ENCODE measurements at places on chromosomes 12 and 14.

- no peak for DNase-seq
These were observed 2.6 kb downstream of the GDF11 start for GRCh38 chr12:55745361-55746173.

- no peak for DNase-seq
These were observed 72.1 kb upstream of the SRSF5 start for GRCh38 chr14:69694730-69695281.

DNA sequence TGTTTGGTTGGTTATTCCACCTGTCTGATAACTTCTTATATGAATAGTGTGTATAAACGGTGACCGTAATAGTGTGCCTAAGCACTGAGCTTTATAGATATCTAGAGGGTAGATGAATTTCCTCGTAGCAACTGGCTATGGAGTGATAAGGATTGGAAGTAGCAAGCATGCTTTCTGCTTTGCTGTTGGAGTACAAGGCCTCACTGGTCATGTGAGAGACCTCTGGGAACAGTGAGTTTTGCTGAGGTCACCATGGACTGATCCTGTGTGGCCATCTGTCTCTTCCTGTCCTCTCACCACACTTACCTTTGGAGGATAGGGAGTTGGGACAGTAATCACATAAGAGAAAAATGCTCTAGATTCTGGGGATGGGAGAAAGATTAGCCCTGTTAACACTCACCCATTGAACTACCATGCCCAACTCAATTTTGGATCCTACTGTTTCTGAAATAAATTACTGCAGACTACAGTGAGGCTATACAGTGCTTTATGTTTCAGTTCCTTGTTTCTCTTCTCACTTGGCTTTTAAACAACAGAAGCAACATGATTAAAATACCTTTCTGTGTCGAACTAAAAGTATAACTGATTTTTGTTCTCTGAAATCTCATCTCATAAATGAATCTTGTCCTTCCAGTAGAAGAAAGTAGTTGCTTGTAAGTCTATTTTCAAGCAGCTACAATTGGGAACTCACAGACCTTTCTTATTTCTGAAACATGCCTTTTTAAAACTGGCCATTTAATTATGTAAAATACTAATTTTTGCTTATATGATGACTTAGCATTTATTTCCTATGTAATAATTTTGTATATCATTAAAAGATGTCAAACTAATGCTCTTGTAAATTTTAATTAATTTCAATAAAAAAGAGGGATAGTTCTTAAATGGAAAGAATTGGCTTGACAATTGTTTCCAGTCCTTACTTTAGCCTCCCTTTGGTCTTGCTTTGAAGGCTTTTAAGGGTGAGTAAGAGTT lies 8.3 kb downstream of the TMX1 start:
- DNase-seq = no peak

DNA sequence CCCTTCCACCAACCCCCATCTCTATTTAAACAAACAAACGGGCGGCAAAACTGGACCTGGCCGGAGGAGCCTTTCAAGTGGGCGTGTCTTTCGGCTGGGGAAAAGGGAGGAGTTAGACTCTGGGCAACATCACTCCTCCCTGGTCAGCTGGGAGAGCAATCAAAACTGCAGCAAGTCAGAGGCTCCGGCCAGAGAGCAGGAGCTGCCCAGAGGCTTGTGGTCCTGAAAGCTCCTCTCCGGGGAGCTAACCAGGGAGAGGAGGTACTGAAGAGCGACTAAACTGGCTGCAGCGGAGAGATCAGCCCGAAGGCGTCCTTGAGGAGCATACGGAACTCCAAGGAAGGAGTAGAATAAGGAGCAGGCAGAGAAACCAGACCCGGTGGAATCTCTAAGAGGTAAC lies at the start of gene NEUROD4:
Gene NEUROD4 (plus strand): TSS at position 191 of the 400 bp plus-strand sequence. CDS start 6,466 bp downstream, outside the sequence.
- peak; percentile 41 for DNase-seq

DNA sequence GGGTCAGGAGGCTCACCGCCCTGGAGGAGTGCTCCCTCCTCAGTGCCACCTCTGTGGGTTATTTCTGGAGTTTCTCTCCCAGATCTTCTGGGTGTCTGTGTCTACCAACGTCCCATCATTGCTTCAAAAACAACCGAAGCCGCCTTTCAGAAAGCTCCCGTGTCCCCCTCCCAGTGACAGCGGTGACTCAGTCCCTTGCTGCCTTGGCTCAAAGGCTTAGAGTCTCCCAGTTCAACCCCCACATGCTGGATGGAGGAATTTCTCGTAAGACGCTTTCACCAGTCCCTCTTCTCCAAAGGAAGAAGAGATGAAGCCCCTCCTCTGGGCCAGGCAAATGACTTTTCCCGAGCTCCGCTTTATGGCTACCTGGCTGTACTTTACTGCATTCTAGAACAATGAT lies 146.6 kb downstream of the RBM19 start:
- DNase-seq = no peak

- DNase-seq = no peak
These were observed 32.7 kb downstream of the CFAP54 start for GRCh38 chr12:96521895-96522682.

DNA sequence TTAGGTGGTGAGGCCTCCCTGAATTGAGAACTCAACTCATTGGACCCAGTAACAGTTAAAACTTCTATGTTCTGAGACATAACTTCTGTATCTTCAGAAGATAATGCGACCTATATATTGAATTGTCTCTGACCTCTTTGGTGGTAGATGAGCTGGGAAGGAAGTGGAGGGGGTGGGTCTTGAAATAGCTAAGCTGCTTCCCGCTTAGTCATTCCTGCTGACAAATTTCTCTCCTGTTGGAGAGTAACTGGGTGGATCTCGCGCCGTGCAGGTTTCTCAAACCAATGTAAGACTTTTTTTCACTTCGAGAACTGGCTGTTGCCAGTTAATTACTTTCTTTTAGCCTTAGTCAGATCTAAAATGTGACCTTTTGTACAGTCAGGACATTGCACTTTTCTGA lies 100.8 kb downstream of the PPHLN1 start:
- DNase-seq = peak; percentile 74

GRCh38 chr12:66901138-66901932 lies 222.5 kb upstream of the GRIP1 start:
- DNase-seq = no peak

DNA sequence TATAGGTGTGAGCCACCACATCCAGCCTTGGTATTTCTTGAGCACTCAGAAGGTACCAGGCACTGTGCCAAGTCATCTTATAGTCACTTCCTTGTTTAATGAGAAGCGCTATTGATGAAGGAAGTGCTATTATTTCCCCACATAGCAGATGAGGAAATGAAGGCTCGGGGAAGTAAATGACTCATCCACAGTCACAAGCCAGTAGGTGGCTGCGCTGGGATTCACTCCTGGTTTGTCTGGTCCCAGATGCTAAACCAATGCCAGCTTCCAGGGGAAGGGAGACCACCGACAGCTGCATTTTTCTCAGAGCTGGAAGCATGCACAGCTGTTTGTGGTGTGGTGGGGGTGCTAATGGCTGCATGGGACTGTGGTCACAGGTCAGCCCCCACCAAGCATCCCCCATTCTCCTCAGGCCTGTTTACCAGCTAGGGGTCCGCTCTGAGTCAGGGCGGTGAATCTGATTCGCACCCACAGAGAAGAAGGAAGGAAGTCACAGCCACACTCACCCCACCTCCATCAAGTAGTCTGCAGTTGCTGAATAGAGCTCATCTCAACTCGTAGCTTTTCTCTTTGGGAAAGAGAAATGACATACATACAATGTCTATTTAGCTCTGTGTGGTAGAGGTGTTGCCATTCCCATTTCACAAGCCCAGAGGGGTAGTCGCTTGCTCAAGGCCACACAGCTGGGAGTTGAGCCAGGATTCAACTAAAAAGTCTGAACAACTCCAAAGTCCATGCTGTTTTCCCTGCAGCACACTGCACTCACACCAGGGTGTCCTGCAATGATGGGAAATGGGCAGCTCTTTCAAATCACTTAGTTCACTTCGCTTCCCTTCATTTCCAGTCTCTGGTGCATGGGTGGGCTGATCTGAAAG lies 6.3 kb upstream of the LTBP2 start:
- DNase-seq = peak; percentile 84

DNA sequence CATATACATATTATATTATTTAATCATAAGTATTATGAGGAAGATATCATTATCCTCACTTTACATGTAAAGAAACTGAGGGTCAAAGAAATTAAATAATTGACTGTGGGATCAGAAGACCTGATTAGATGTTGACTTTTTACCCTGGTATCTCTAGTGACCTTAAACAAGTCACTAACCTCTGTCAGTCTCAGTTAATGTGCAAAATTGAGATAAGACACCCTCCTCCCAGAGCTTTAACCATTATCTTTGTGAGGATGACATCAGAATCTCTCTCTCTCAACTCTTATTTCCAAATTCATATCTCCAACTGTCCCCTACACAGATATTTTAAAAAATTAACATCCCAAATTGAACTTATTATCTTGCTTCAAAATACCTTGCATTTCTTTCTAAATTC lies 177.8 kb downstream of the KLHL28 start:
- no peak for DNase-seq

GRCh38 chr14:67221248-67221981 lies 19.8 kb upstream of the PALS1 start:
- DNase-seq = peak; percentile 92

- DNase-seq = no peak
These were observed 146.4 kb downstream of the EMP1 start for GRCh38 chr12:13342971-13343370.

- DNase-seq = no peak
These were observed 219.0 kb upstream of the RTL1 start for GRCh38 chr14:101122237-101123141.

- no peak for DNase-seq
These were observed 16.0 kb upstream of the RIC8B start for GRCh38 chr12:106758349-106759110.

DNA sequence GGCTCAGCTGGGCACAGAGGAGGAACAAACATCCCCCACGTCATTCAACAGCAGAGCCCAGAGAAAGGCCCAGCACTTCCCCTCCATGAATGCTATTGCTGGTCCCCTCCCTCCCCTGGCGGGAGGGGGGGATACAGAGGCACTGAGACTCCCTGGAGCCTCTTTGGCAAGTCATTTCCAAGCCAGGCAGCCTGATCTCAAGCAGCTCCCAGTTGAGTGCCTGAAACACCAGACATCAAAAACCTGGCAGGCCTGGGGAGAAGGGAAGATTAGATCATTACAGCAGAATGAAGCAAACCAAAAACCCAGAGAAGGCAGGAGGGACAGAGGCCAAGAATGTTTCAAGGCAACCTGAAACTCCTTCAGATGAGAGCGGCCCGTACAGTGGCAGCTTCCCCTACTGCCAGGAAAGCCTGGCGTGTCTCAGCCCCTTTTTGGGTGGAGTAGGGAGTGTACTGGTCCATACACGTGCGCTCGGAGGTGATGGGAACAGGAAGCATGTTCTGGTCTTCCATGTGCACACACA lies 92.1 kb downstream of the LRRC74A start:
- DNase-seq = peak; percentile 80

DNA sequence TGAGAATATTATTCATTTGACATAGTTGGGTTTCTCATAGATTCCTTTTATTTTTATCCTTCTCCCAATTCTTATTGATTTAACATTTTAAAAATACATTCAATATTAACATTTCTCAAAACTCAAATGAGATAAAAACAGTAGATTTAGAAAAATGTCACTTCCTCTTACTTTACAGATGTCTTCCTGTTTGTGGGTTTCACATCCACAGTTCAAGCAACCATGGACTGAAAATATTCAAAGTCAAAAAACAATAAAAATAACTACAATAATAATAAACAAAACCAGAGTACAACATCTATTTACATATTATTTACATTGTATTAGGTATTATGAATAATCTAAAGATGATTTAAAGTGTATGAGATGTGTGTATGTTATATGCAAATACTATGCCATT lies 111.3 kb upstream of the SLC16A7 start:
- no peak for DNase-seq

DNA sequence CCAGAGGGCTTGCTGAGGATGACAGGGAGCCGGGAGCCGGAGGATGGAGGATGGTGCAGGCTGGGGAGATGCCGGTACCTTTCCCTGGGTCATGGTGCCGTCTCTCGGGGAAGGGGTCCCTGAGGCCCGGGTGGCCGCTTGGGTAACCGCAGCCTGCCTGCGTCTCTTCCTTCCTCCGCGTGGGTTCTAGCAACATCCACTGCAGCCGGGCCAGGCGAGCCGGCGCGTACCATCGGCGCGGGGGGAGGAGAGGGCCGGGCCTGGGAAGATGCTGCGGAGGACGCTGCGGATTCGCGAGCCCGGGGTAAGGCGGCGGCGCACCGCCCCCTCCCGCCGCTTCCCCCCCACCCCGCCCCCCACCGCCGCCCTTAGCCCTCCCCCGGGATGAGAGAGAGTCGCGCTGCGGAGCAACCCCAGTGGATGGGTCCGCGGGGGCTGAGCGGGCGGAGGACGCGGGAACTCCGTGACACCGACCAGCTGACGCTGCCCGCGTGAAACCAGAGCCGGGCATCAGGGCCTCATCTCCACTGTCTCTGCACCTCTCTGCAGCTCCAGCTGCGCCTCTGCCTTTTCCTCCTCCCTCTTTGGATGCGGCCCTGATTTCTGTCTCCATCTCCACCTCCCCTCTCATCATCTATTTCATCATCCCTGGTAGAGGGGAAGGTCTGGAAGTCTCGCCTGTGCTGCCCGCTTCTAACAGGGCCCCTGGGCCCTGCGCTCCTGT lies at the start of gene FAIM2:
Gene FAIM2 (minus strand): TSS at position 201 of the 724 bp plus-strand sequence. CDS start 108 bp downstream, at position 93.
- DNase-seq = peak; percentile 51

DNA sequence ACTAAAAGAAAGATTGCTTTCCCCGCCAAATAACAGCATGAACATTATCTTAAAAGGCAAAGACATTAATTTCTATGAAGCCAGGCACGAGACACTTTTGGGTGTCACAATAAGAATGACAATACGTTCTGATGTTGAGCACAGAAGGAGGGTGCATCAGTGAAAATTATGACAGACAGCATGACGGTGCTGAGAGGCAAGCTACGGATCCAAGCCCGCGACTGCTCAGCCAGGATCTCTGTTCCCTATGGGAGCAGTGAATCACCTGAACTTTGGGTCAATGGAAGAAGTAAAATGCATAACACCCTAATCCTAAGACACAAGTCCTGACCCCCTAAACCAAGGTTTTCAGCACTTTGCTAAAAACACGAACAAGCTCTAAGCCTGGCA lies 51.7 kb downstream of the SLC25A47 start:
- no peak for DNase-seq

DNA sequence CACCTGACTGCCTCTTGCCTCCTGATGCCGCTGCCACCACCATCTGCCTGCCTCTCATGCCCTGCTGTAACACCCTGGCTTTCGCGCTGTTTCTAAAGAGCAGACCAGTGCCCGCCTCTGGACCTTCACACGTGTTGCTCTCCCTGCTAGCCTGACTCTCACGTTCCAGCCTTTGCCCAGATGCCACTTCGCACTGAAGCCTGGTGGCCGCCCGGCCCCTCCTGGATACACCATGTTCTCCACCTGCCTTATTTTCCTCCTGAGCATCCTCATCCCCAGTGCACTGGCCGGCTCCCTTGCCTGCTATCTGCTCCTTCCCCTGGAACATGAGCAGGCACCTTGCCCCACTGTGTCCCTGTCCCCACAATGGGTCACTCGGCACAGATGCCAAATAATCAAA lies 146.5 kb downstream of the PIWIL1 start:
- no peak for DNase-seq
